Activated CD4-positive, alpha-beta T cell treated with anti-CD3 and anti-CD28 coated beads, Interleukin-2, amount 10 ng/mL, durations not matched to agents 7 days and 5 days (primary cell): ENCODE measurements at places on chromosomes 7 and 10. TPM values are rescaled to one million over a fixed set of nuclear protein-coding genes. Genes with fewer than 3 reads are reported as not detected.

Gene MACC1
- total RNA-seq: 0.22 TPM

Gene BTBD16
- total RNA-seq: not detected

Gene INPP5A
- 9.9 TPM for total RNA-seq

Gene CAMK2B
- total RNA-seq: not detected

Gene TMEM229A
- not detected for total RNA-seq

Gene P4HA1
- total RNA-seq: 31.4 TPM

Gene MRC1
- total RNA-seq: not detected

Gene PTN
- total RNA-seq: not detected

Gene ENTPD7
- total RNA-seq: 5.9 TPM

Gene ADCYAP1R1
- not detected for total RNA-seq

Gene GPR15LG
- total RNA-seq: not detected

- no peak overlapping the region for H3K27ac ChIP-seq
- no peak for DNase-seq
- H3K4me3 ChIP-seq: no peak overlapping the region
- peaks cover 6% of the 10 kb centered on the region for H3K4me1 ChIP-seq
- no peaks in the 10 kb centered on the region for H3K27me3 ChIP-seq
These were observed 26.1 kb downstream of the DIP2C start for GRCh38 chr10:663466-663751.

DNA sequence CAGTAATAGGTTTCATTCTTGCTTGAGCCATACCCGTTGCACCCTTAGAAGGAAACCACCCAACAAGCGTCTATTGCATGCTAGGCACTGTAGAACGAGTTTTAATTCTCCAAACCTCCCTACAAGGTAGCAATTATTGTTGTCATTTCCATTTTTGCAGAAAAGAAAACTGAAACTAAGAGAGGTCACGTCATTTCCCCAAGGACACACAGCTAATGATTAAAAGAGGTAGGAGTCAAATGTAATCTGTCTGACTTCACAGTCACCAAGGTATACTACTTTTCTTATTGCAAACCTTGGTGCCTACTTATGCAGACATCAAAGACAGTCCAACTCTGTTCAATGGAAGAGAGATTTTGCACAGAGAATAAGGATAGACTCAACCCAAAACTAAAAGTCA lies 49.1 kb upstream of the C1QL3 start:
- H3K27me3 ChIP-seq: peaks cover 9% of the 10 kb centered on the region
- no peak overlapping the region for H3K4me3 ChIP-seq
- no peak for DNase-seq
- peaks cover 8% of the 10 kb centered on the region for H3K4me1 ChIP-seq
- no peaks in the 10 kb centered on the region for H3K36me3 ChIP-seq

- H3K27ac ChIP-seq: no peak overlapping the region
- H3K27me3 ChIP-seq: peaks cover 5% of the 10 kb centered on the region
- DNase-seq: peak; percentile 79
- H3K36me3 ChIP-seq: no peaks in the 10 kb centered on the region
These were observed 338.2 kb upstream of the PRKCQ start for GRCh38 chr10:6918305-6918704.

DNA sequence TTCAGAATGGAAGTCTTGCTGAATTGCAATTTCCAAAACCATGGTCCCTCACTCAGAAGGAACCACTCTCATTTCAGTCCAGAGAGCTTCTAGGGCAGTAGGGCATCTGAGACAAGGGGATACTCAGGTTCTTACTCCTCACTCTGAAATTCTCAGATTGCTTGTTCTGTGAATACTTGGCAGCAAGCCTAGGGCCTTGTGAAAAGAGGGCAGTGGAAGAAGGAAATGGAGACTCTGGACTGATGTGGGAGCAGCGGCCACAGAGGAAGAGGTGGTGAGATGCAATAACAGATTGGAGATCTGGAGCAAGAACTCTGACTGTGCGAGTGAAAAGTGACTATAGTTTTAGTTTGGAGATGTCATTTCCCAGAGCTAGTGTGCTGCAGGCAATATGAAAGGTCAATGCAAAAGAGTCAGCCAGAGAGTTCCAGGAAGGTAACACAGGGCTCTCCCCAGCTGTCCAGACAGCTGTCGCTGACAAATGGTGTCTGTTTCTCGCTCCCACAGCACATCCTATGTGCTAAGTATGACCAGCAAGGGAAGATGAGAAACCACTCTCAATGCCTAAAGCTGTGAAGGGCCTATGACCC lies 291.6 kb upstream of the KIAA1217 start:
- H3K4me3 ChIP-seq: no peak overlapping the region
- no peak for DNase-seq
- no peaks in the 10 kb centered on the region for H3K36me3 ChIP-seq
- no peak overlapping the region for H3K27ac ChIP-seq
- no peaks in the 10 kb centered on the region for H3K4me1 ChIP-seq

DNA sequence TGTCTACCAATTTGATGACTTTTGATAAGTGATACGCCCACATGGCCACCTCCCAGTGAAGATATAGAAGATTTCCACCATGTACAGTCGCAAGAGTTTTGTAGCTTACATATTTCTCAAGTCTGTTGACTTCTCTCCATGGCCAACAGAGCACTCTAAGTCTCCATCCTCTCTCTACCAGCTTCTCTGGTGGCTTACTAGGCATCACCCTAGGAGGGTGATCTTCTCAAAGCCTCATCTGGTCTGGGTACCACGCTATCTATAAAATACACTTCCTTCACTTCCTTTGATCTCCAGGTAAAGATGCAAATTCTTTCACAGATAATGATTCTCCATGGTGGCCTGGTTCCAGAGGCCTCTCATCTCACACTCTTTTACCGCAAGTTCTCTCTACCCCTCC lies 49.9 kb downstream of the CALN1 start:
- no peak overlapping the region for H3K4me3 ChIP-seq
- no peaks in the 10 kb centered on the region for H3K4me1 ChIP-seq
- no peaks in the 10 kb centered on the region for H3K36me3 ChIP-seq
- H3K27ac ChIP-seq: no peak overlapping the region
- no peaks in the 10 kb centered on the region for H3K27me3 ChIP-seq

DNA sequence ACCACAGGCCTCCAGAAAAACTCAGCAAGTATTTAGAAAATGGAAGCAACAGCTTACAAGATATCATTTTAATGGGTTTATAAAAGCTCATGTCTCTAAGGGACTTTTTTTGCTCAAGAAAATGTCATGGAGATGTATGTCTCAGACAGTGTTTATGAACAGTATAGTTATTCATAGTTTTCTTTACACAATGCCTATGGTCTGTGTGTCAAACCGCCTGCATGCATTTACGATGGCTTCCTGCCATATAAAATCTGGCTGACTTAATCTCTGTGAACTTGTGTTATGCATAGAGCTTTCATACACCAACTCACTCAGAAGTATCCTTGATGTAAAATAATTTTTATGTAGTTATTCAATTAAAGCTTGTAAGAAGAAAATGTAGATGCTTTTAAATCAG lies 1314.2 kb upstream of the LRRTM3 start:
- H3K4me1 ChIP-seq: no peaks in the 10 kb centered on the region
- no peaks in the 10 kb centered on the region for H3K27me3 ChIP-seq
- H3K27ac ChIP-seq: no peak overlapping the region
- H3K4me3 ChIP-seq: no peak overlapping the region

DNA sequence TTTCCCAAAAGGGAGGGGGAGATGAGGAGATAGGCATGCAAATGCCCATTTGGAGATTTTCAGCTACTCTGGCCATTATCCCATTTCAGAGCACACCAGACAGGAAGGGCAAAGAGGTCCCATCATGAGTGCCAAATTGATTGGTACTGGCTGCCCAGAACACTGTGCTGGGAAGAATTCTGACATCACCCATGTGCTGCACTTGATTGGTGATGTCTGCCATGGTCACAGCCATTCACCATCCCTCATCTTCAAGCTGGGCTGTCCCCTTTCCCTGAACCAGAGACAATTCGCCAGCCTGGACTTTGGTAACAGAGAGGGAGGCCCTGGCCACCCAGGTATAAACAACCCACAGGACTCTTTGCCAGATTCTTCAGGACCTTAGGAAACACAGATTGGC lies 23.2 kb upstream of the RADIL start:
- no peak overlapping the region for H3K4me3 ChIP-seq
- no peaks in the 10 kb centered on the region for H3K27me3 ChIP-seq
- H3K36me3 ChIP-seq: no peaks in the 10 kb centered on the region

DNA sequence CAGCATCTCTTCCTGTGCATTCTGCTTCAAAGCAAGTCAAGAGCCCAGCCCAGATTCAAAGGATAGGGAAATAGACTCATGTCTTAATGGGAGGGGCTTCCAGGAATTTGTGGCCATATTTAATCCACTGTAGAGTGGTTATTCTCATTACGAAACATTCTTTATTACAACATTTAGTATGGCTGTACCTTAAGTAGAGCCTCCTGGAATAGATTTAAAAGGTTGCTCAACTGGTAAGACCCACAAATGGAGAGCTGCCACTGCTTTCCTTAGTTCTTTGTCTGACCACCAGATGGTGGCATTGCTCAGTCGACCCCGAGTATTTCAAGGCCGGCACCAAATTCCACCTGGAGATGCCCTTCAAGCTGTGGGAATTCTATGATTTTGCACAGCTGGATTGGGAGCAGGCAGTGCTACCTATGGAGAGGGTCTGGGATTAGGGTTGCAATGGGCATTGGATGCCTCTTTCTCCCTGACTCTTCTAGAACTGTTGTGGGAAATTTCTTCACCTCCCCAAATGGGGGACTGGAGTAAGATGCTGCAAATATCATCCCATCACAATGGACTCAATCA lies 102.2 kb downstream of the RBM20 start:
- H3K36me3 ChIP-seq: peaks cover 13% of the 10 kb centered on the region
- DNase-seq: peak; percentile 59
- H3K27ac ChIP-seq: no peak overlapping the region
- H3K4me1 ChIP-seq: peaks cover 66% of the 10 kb centered on the region

DNA sequence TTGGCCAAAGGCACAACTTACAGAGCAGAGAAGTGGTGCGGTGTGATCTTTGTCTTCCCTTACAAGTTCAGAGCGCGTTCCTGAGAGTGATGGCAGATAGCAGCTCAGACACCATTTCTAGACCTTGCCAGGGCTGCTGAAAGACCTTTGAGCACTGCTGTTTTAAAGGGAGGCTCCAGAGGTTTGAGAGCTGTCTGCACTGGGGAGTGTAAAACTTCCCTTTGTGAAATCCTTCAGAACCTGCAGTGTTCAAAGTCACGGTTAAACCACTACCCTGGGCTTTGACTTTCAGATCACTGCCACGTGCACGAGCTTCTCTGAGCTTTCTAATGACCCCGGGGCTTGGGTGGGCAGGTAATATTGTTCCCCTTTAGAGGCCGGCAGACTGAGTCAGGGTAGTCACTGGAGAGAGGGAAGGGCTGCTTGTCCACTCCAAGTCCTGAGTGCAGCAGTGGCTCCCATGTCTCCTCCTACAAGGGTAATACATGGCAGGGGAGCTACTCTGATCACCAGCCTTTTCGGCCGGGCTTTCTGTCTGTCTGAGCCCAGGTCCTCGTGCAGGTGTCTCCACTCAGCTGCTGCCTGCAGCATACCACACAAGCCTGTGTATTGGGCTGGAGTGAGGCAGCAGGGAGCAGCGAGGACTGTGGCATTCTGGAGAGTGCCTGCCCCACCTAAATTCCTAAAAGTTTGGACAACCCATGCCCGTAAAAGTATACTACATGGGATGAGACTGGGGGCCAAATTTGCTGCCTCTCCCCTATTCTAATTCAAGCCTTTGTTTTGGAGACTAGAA lies 63.3 kb downstream of the ZMIZ1 start:
- no peaks in the 10 kb centered on the region for H3K27me3 ChIP-seq
- no peak overlapping the region for H3K27ac ChIP-seq
- H3K4me3 ChIP-seq: no peak overlapping the region
- no peak for DNase-seq
- peaks cover 17% of the 10 kb centered on the region for H3K4me1 ChIP-seq
- peaks cover 2% of the 10 kb centered on the region for H3K36me3 ChIP-seq

GRCh38 chr10:101221549-101221948 lies 7.7 kb downstream of the LBX1 start:
- H3K36me3 ChIP-seq: peaks cover 2% of the 10 kb centered on the region
- DNase-seq: no peak
- peaks cover 27% of the 10 kb centered on the region for H3K4me1 ChIP-seq
- no peak overlapping the region for H3K4me3 ChIP-seq
- peaks cover 90% of the 10 kb centered on the region for H3K27me3 ChIP-seq

- H3K27ac ChIP-seq: no peak overlapping the region
- H3K4me3 ChIP-seq: no peak overlapping the region
- no peak for DNase-seq
- H3K36me3 ChIP-seq: no peaks in the 10 kb centered on the region
- H3K4me1 ChIP-seq: no peaks in the 10 kb centered on the region
These were observed 5.6 kb downstream of the NPVF start for GRCh38 chr7:25222666-25223065.

DNA sequence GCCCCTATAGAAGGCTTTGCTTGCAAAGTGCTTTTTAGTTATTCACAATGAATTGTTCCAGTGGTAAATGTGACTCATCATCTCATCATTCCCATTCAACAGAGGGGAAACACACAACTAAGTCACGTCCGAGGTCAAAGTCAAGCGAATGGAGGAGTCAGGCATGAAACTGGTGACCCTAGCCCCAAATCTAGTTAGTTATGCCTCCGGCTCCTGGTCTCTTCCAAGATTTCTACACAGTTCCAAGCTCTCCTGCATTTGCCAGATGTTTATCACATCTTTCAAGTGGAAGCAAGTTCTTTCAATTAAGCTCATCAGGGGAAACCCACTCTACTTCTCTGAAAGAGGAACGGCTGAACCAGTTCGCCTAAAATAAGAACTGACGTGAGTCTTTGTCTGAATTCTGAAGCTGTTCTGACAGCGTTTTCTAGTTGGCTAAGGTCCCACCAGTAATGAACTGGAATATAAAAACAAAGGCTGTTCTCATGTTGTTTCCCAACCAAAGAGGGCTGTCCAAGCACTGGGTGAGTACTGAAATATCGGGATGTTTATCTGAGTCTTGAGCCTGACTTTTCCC lies 140.9 kb upstream of the NRBF2 start:
- no peak overlapping the region for H3K4me3 ChIP-seq
- H3K36me3 ChIP-seq: no peaks in the 10 kb centered on the region
- peaks cover 13% of the 10 kb centered on the region for H3K4me1 ChIP-seq
- H3K27me3 ChIP-seq: no peaks in the 10 kb centered on the region
- DNase-seq: no peak

GRCh38 chr7:135539629-135540028 lies 18.1 kb upstream of the NUP205 start:
- DNase-seq: no peak
- H3K27me3 ChIP-seq: peaks cover 33% of the 10 kb centered on the region
- H3K27ac ChIP-seq: no peak overlapping the region
- H3K4me1 ChIP-seq: no peaks in the 10 kb centered on the region
- no peak overlapping the region for H3K4me3 ChIP-seq

- H3K36me3 ChIP-seq: no peaks in the 10 kb centered on the region
- H3K4me1 ChIP-seq: peaks cover 13% of the 10 kb centered on the region
- H3K27me3 ChIP-seq: peaks cover 43% of the 10 kb centered on the region
- H3K27ac ChIP-seq: peak overlapping the region; percentile 27
- peak; percentile 56 for DNase-seq
These were observed 151.8 kb upstream of the YAE1 start for GRCh38 chr7:39414224-39415035.

GRCh38 chr7:20301311-20301939 lies 29.3 kb upstream of the ITGB8 start:
- H3K4me3 ChIP-seq: no peak overlapping the region
- H3K36me3 ChIP-seq: no peaks in the 10 kb centered on the region
- no peak for DNase-seq
- H3K4me1 ChIP-seq: peaks cover 7% of the 10 kb centered on the region

- DNase-seq: no peak
- H3K36me3 ChIP-seq: peaks cover 73% of the 10 kb centered on the region
- H3K27me3 ChIP-seq: no peaks in the 10 kb centered on the region
- H3K4me1 ChIP-seq: peaks cover 76% of the 10 kb centered on the region
These were observed 49.5 kb downstream of the FAM53B start for GRCh38 chr10:124694481-124695220.
